Stimulated activated CD4-positive, alpha-beta T cell treated with anti-CD3 and anti-CD28 coated beads, Interleukin-4, amount 100 ng/mL, for 24 hours (primary cell): ENCODE measurements at places on chromosomes 6 and 20.
A peak's percentile ranks its signal among the peaks of the same experiment; 100 is the strongest.

DNA sequence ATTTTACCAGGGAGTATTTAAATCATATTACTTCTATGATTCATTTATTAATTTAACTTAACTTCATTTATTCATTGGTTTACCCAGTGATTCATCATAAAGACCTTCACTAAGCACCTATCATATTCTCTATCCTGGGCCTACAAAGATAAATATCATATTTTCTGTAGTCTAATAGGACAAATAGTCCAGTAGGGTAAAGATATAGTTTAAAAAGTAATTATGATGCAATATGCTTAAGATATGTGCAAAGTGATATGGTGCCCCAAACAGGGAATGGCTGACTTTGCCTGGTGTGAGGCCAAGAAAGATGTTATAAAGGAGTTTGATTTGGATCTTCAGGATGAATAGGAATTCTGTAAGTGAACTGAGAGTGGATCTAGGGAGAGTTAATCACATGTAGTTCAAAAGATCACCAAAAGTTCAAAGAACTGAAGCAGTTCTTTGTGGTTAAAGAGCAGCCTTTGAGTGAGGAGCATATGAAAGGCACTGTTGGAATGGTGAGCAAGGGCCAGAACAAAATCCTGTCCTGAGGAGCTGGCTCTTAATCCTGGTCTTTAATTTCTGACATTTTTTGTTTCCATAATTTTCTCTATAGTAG lies 45.5 kb downstream of the MLIP start:
- no peak for DNase-seq

DNA sequence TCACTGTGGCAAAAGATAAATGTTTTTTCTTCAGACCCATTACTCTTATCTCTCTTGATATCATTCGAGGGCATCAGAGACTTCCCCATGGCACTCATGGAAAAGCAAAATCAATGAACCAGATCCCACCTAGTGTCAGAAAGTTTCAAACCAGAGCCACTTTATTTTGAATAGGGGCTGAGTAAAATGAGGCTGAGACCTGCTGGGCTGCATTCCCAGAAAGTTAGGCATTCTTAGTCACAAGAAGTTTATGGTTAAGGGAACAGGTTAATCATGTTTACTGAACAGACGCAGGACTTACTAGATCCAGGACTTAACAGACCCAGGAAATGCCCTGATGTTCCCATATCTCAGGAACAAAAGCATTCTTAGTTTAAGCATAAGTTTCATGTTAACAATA lies 369.9 kb downstream of the BTBD3 start:
- DNase-seq = no peak

GRCh38 chr6:28751514-28751913 lies 172.3 kb downstream of the TRIM27 start:
- no peak for DNase-seq

DNA sequence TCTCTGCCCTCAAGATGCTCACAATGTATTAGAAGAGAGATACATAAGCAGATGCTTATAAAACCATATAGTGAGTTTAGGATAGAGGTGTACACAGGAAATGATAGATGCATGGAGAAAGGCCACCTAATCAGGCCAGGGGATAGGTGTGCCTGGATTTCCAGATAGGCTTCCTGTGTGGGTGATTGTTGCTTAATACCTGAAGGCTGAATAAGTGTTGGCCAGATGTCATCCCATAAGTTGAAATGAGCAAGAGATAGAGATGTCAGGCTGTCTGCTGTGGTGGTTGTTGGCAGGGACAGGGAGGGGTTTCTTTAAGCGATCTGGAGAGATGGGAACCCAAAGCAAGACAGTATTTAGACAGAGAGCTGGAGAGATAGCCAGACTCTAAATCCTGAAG lies 109.8 kb upstream of the SGK1 start:
- no peak for DNase-seq

DNA sequence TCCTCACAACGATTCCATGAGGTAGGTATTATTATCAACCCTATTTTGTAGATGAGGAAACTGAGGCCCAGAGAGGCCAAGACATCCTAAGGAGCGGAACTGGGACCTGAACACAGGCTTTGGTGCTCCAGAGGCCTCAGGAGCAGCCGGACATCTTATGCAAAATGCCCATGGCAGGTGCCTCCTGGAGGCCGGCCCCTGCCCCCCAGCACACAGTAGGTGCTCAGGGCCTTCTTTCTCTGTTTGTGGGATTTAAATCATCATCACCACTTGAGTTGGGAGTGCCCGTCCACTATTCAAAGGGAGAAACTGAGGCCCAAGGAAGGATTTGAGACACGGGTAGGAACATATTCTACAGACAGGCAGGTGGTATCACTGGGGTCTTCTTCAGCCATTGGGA lies 41.2 kb downstream of the CEBPB start:
- DNase-seq = no peak

GRCh38 chr6:152943260-152943897 lies 39.5 kb downstream of the FBXO5 start:
- DNase-seq = no peak

- no peak for DNase-seq
Measured at GRCh38 chr6:42571611-42572342, 7.9 kb downstream of the UBR2 start.

DNA sequence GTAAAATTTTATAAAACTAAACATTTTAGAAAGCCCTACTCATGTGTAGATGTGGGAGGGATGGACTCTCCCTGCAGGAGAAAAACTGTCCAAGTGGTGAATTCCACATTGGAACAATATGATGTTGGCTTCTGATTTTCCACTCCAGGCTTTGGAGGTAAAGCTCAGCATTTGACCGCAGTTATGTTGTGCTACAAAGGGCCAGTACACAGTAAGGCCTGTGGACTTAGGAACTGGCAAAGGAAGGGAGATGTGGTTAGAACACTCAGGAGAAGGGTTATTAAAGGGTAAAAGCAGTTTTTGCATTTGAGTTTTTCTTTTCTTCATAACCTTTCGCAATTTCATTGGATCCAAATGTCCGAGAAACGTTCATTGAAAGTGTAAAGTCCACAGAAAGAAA lies 150.3 kb upstream of the SASH1 start:
- DNase-seq = no peak

DNA sequence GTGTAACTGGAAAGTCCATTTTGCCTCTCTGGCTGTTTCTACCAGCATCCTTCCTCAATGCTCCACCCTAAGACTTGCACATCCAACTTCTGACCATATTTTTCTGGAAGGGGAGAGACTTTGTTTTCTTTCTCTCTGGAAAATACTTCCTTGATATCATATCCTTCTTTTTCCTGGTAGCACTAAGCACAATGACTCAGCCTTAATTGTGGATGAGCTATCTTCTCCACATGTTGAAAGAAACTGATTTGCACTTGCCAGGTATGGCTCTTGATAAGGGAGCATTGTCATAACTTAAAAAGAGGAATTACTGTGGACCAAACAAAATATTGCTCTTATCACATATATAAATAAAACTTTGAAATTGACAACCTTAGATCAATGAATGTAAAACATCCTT lies 30.1 kb upstream of the IBTK start:
- no peak for DNase-seq

DNA sequence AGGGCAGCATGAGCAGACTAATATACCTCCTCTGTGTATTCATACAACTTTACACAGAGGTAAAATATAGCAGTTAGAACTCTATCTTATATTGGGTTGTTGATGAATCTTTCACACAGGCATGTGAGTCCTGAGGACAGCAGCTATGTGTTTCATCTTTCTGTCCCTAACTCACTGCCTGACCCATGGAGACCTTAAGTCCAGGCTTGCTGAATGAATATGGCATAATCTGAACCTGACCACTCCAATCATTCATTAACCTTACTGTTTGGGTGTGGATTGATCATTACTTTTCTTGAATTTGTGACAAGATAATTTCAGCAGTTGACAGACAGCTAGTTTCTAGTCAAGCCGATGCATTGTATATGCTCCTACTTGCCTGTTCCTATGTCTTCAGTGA lies 27.3 kb upstream of the TSPYL1 start:
- DNase-seq = no peak

DNA sequence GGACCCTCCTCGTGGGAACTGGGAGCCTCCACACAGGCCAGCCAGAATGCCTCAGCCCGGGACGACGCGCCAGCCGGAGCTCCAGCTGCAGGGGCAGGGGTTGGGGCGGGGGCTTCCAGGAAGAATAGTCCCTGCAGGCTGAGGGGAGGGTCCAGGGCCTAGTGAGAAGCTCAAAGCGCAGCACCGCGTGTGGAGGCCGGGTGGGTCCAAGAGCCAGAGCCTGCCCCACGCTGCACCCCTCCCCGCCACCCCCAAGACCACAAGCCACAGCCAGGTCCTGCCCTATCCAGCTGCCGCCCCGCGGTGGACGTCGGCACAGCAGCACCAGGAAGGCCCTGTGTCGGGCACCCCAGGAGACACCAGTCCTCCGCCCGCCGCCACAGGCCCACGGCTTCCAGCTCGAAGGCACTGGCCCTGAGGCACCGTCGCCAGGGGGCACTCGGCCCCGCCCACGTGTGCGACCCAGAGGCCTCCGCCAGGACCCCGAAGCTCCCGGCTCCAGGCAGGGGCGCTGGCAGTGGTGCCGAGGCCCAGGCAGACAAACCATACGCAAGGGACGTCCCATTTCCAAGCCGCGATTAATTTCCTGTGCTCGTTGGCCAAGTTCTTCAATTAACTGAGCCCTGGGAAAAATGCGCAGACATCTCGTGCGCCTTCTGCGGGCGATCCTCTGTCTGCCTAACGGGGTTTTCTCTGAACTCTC lies 19.5 kb downstream of the KCNQ2 start:
- DNase-seq = peak; percentile 23

DNA sequence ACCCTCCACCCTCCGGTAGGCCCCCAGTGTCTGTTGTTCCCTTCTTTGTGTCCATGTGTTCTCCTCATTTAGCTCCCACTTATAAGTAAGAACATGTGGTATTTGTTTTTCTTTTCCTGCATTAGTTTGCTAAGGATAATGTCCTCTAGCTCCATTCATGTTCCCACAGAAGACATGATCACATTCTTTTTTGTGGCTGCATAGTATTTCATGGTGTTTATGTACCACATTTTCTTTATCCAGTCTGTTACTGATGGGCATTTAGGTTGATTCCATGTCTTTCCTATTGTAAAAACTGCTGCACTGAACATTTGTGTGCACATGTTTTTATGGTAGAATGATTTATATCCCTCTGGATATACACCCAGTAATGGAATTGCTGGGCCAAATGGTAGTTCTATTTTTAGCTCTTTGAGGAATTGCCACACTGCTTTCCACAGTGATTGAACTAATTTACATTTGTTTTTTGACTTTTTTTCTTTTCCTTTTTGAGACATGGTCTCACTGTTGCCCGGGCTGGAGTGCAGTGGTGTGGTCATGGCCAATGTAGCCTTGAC lies 4.5 kb downstream of the KPNA5 start:
- DNase-seq = no peak

GRCh38 chr6:137472641-137473137 lies 21.5 kb downstream of the OLIG3 start:
- no peak for DNase-seq

DNA sequence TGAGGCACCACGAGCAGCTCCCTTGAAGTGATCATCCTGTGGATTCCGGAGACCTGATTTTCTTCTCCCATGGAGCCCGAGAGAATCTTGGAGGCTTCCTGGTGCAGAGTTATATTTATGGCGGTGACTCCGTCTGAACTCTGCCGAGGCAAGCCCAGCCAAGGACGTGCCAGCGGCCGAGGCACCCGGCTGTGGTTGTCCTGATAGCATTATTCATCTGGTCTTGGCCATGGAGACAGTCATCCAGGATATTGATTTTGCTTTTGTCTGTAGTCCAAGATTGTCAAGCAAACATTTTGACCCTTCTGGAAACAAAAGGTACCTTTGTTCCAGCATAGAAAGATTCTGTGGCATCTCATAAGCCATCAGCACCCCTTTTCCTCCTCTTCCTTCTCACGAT lies 163.3 kb downstream of the SCML4 start:
- DNase-seq = no peak

DNA sequence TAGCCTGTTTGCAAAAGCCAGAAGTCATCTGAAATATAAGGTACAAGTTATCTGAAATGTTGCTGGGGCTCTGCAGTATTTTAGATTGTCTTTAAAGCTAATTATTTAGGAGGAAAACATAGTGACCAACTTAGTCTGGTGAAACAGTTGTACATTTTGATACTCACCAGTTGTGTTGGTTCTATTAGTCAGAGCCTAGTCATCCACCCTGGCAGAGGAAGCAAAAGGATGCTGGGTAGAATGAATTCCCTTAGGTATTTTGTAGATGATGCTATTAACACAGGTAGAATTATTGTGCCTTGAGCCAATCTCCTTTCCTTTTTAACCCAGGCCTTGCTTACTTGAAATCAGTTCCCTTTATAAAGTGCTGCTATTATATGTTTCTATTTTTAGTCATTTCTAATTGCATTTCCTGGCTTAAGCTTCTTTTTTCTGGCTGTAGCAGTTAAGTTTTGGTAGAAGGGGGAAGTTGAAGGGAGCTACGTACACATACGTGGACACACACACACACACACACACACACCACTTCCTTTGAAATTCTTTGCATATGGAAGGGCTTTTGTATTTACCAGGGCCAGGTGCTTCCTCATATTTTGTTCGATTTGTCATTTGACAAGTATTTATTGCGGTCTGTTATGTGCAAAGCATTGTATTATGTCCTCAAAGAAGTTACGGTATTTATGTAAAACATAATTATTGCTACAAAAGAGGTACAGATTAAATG lies 82.4 kb downstream of the RTN4IP1 start:
- peak; percentile 38 for DNase-seq

- no peak for DNase-seq
Measured at GRCh38 chr6:143965503-143966171, 42.4 kb downstream of the PLAGL1 start.

DNA sequence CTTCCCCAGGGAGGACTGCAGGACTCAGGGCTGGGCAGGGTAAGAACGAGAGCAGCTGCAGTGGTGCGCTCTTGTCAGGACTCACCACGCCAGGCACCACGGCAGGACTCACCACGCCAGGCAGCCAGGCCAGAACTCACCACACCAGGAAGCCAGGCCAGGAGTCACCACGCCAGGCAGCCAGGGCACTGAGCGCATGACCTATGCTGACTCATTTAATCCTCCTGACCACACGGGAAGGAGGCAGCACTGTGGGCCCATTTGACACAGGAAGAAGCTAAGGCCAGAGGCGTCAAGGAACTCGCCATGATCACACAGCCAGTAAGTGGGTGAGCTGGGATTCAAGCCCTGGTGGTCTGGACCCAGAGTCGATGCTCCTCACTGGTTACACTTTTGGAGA lies 189.3 kb downstream of the PREX1 start:
- no peak for DNase-seq

- no peak for DNase-seq
Measured at GRCh38 chr20:59378396-59378795, 78.0 kb downstream of the EDN3 start.

- no peak for DNase-seq
Measured at GRCh38 chr20:20012541-20012940, 4.6 kb upstream of the NAA20 start.

GRCh38 chr20:14677455-14677854 lies 340.0 kb upstream of the FLRT3 start:
- DNase-seq = no peak

DNA sequence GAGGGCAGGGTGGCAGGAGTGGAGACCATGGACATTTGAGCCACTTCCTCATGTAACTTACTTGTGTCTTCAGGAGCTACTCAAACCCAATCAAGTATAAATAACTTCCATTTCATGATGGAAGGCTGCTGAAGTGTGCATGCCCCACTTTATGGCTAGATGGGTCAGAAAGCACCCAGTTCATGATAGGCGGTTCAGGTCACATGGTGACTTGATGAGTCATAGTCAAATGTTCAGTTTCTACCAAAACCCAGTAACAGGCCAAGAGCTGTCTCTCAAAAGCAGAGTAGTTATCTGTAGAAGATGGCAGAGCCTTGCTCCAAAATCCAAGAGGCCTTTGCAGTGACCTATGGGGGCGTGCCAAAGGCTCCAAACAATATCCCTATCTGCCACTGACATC lies 133.7 kb upstream of the TENT5A start:
- DNase-seq = no peak
